ENCODE measurements at places on chromosomes 16 and 17.

DNA sequence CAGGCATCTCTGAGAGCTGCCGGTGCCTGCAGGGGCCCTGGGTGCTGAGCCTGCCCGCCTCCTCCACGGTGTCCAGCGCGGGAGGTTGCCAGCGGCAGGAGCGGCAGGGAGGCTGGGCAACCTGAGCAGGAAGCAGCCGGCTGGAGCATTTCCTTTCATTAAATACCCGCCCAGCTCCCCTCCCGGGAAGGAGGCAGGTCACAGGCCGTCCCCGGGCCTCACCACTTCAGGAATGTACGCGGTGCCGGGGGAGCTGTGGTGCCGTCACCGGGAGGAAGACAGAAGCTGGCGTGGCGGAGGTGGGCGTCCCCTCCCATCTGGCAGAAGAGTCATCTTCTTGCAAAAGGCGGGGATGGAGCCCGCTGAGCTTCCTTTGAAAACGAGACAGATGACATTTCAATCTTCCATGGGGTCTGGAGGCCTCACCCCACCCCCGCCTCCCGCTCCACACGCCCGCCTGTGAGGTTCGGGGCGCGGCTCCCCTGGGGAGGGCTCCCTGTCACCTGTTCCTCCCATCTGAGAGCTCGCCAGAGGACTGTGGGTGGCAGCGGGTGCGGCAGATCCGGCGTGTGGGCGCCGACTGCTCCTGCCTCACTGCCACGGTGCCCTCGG, 16.0 kb downstream of the SOX8 start:
- no peak for DNase-seq

DNA sequence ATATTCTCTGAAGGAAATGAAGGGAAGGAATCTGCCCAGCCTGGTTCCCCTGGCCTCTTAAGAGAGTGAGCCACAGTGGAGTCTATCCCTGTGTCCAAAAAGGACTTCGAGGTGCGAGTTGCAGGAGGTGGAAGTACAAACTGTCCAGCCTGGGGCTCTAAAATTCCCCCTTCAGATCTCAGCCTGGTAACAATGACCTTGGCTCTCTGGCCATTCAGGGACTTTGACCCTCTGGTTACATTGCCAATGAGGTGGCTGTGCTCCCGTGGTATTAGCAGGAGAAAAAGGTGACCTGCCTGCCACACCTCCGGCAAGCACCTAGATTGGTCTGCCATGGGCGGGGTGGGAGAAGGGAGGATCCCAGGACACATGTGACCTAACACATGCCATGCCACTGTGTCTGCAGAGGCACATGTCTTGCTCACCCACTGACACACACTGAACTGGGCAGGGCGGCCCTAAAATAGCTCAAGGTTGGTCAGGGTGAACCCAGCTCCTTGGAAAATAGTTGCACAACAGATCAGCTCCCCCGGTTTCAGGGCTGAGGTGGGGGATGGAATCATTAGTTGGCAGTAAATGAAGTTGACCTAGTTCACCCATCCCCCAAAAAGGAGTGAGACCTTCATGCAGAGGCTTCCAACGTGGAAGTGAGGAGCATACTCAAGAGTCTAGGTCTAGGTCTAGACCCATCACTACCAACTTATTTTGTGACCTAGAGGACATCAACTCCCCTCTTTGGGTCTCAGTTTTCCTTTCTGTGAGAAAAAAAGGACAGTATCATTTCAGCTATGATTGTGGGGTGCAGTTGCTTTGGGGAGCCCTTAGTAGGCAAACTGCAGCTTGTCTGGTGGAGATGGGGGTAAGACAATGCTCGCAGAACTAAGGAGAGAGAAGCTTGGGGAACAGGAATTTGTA, 2.2 kb downstream of the NR1D1 start:
- no peak for DNase-seq

DNA sequence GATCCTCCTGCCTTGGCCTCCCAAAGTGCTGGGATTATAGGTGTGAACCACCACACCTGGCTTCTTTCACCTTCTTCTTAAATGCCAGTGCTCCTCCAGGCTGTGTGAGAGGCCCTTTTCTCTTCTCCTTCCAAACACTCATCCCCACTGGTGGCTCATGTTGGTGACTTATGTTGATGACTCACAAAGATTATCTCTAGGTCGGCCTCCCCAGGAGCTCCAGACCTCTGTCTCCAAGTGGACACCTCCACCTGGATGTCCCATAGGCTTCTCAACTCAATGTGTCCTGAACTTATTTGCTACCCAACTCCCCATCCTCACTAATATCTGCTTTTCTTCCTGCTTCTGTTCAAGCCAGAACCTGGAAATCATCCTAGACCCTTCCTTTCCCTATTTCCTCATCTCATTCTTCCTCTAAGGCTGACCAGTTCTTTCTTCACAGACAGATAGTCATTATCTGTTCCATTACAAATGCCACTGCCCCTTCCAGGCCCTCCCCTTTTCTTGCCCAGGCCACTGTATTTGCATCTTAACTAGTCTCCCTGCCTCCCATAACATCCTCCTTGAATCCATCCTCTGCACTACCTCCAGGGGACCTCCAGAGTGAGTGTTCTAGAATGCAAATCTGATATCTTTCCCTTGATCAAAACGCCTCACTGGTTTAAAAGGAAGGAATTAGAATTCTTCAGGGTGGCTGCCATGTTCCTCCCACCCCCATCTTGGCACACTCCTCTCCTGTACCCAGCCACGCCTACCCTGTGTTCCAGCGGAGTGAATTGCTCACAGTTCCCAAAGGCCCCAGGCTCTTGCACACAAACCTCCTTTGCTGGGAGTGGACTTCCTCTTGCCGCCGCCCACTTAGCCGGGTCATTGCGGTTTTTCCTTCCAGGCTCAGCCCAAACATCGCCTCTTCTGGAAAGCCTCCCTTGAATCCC, 34.8 kb upstream of the FBXO47 start:
- no peak for DNase-seq

- DNase-seq = no peak
Observed at GRCh38 chr16:67399749-67400704, 6.7 kb upstream of the TPPP3 start.

GRCh38 chr16:2529961-2530628, 1.1 kb downstream of the CEMP1 start:
- DNase-seq = no peak

GRCh38 chr17:61461586-61461966, 9.4 kb downstream of the TBX4 start:
- no peak for DNase-seq

DNA sequence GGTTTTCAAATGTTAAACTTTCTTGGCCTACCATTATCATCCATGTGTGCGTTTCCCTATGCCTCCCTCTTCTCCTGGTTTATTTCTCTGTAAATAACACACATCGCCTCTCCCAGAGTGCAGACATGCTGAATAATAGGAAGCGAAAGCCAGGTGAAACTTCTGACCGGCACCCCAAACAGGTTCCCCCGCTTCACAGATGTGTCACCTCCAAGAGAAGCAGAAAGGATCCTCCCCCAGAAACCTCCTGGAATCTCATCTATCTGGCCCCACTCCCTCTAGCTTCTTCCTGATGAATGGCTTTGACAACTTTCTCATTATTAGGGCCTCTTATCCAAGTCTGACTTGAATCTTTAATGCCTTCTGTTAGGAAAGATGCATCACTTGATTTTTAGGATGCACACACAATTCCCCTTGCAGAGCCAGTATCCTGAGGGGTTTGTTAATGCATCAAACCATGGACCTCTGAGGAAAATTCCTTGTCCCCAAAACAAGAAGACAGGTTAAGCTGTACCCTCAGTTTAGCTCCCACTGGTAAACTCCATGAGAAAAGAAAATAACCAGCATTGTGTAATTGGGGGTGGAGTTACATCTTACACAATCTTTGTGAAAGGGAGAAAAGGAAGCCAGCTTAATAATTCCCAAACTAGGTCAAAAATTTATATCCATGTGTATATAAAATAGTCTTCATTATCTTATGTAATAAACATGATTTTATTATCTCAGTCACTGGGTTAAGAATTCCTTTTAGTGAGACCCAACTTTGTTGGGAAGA, 20.1 kb upstream of the HYDIN start:
- no peak for DNase-seq

DNA sequence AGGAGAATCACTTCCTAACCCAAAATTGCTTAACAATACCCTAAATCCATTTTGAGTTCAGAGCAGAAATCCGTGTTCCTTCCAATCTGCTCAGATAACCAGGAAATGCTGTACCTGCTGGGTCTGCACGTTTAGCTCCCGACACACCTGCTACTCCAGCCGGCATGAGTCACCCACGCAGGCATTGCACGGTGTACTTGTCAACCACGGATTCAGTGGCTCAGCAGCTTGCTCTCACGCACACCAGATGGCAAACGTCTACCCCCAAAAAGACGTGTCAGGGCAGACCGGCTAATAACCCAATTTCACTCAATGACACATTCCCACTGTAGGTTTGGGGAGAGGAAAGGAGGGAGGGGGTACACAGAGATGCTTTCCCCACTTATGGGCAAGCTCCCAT, 468.1 kb downstream of the SOX9 start:
- DNase-seq = no peak

- DNase-seq = no peak
Observed at GRCh38 chr16:85716022-85716679, 27.4 kb upstream of the GINS2 start.

DNA sequence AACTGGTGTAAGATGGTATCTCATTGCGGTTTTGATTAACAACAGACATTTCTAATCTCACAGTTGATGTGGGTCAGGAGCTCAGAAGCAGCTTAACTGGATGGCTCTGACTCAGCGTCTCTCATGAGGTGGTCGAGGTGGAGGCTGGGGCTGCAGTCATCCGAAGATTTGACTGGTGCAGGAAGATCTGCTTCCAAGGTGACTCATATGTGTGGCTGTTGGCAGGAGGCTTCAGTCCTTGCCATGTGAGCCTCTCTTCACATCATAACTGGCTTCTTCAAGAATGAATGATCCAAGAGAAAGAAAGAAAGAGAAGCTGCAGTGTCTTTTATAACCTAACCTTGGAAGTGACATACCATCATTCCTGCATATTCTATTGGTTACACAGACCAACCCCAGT, 376.1 kb downstream of the SEC14L1 start:
- no peak for DNase-seq

DNA sequence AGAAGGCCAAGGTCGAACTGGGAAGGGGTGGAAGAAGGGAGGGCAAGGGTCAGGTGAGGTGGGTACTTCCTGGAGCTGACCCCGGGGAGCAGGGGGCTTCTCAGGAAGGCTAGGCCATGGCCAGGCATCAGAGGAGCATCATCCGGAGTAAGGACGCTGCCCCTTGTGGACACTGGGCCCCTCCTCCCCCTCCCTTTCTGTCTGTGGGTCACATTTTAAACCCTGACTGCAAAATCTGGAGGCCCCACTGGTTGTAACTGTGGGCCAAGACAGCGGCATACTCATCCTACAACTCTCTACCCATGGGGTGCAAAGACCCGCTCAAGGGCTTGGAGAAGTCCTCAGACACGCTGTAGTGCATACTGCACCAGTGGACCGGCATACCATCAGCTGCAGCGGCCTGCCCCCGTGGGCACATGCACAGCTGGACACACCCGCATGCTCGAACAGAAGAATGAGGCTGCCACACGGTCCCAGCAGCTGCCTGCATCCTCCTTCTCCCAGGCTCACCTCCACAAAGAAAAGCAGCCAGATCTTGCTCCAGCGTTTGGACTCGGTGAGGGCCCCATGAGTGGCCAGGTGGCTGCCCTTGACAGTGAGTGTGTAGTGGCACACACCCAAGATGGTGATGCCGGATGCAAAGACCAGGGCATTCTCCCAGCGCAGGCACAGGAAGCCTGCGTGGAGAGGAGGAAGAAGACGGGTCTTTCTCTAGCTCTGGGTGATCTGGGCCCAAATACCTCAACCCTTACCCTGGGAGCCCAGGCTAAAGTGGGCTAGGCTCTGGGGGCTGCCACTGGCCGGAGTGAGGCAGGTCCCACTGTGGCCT, 1.2 kb downstream of the FADS6 start:
- no peak for DNase-seq

DNA sequence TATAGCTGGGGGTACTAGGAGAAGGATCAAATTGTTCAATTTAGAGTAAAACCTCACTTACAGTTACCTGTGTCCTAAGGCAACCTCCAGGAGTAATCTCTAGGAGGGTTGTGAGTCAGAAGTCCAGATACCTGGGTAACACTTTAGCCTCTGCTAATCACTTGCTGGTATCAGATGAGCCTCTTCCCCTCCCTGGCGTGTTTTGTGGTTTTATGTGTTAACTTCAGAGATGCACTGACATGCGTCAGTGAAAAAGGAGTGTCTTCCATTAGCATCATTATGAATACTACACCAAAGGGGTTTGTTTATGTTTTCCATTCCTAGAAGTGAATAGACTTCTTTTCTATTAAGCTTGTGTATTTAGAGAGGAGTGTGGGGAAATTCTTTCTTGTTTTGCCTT, 208.2 kb downstream of the FTO start:
- DNase-seq = no peak

DNA sequence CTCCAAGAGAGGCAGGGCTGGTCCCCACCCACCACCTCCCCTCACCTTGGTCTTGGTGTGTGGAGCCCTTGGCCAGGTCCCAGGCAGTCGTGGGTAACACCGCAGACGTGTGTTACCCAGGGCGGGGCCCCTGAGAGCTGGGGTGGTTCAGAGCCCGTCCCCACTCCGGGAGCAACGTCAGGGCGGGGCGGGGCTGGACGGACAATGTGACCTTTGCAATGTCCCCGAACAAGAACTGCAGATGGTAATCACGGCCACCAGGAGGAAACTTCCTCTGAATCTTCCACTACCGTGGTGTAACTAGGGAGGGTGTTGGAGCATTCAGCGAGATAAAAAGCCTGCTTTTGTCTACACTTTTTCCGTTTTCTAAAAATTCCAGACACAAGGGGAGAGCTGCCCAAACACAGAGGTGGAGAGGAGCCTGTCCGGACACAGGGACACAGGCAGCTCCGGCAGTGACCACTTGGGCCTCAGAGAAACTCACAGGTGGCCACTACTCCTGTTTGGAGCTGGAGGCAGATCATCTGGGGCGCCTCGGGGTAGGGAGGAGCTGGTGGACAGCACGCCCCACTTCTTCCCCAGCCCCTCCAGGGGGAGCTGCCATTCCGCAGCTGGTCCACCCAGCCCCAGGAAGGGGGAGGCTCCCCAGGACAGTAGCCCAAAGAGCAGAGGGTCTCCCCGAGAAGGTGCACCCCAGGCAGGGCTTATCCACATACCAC, 14.2 kb upstream of the SLC38A10 start:
- no peak for DNase-seq

DNA sequence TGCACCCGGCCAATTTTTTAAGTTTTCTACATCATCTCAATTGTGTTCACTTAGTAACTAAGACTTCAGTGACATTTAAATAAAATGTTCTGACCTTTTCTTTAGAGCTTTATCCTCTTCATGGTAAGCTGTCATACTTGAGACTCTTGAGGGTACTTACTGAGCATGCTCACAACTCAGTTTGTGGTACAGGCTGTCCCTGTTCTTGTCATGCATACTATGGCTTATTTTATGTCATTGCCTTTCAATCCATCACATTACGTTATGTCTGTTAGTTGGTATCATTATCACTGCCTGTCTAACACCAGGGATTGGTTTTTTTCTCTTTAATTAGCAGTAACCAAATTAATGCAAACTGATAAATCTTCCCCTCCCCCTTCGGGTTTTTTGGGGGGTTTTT, 41.9 kb upstream of the RHBDL3 start:
- no peak for DNase-seq

Measured in AG04449 (cell line).